ENCODE measurements at places on chromosomes 12 and 14. TPM values are rescaled to one million over a fixed set of nuclear protein-coding genes. Genes with fewer than 3 reads are reported as not detected.

DNA sequence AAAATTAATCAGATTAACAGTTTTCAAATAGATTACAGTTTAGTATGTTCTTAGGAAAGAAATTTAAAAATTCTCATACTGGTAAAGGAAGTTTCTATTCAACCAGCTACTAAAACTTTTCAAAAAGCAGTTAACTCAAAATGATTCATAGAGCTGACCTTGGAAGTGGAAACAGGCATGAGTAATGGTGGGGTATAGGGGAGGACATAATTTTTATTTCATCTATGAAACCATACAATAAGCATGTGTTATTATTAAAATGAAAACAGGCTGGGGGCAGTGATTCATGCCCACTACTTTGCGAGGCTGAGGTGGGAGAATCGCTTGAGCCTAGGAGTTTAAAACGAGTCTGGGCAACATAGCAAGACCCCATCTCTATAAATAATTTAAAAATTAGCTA lies 73.0 kb downstream of the DNAI7 start:
- DNase-seq, result no peak

- DNase-seq, result no peak
Observed at GRCh38 chr14:68079941-68080697, 260.5 kb downstream of the RAD51B start.

- DNase-seq, result no peak
Observed at GRCh38 chr14:69249603-69250002, 10.4 kb upstream of the GALNT16 start.

GRCh38 chr12:101415228-101415627 lies 7.7 kb upstream of the ARL1 start:
- DNase-seq, result no peak

- peak; percentile 79 for DNase-seq
Observed at GRCh38 chr12:62724947-62725451, 210.0 kb downstream of the PPM1H start.

- DNase-seq, result no peak
Observed at GRCh38 chr12:52200781-52201450, 9.1 kb upstream of the KRT80 start.

The GUCY2C gene
- total RNA-seq, result not detected

All from left lung (tissue), 14 donors.